Kidney (tissue), 22 donors: ENCODE measurements at places on chromosomes 16 and 17. TPM values are rescaled to one million over a fixed set of nuclear protein-coding genes. Genes with fewer than 3 reads are reported as not detected.

DNA sequence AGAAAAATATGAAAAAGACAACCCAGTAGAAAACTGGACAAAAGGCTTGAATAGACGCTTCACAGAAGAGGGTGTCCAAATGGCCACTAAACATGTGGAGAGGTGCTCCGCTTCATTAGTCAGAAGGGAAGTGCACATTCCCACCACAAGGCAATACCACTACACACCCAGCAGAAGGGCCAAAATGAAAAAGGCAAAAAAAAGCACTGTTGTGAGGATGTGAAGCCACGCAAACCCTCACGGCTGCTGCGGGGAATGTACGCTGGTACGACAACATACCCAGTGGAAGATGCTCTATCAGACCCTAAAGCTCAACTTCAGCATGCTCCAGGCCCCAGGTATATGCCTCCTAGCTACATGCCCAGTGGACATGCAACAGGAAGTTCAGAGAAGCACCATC lies 17.0 kb downstream of the PIK3R5 start:
- DNase-seq, result no peak

The CLEC19A gene
- total RNA-seq, result not detected

DNA sequence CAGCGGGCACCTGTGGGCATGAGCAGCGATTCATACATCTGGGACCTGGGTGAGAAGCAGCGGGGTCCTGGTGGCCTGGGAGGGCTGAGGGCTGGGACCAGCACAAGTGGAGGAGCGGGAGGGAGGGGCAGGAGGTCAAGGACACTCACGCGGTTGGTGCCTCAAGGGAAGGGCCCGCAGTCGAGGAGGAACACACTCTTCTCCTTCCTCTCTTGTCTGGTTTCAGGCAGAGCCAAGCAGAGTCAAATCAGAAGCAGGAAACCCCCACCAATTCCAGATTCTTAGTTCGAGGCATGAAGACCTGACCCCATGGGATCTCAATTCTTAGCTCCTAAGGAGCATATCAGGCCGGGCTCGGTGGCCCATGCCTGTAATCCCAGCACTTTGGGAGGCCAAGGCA lies 15.7 kb downstream of the DNAI2 start:
- no peak for DNase-seq

- peak; percentile 67 for DNase-seq
Measured at GRCh38 chr16:87202346-87202745, 114.8 kb downstream of the C16orf95 start.

GRCh38 chr16:56629531-56629930 lies 2.9 kb upstream of the MT1M start:
- no peak for DNase-seq

DNA sequence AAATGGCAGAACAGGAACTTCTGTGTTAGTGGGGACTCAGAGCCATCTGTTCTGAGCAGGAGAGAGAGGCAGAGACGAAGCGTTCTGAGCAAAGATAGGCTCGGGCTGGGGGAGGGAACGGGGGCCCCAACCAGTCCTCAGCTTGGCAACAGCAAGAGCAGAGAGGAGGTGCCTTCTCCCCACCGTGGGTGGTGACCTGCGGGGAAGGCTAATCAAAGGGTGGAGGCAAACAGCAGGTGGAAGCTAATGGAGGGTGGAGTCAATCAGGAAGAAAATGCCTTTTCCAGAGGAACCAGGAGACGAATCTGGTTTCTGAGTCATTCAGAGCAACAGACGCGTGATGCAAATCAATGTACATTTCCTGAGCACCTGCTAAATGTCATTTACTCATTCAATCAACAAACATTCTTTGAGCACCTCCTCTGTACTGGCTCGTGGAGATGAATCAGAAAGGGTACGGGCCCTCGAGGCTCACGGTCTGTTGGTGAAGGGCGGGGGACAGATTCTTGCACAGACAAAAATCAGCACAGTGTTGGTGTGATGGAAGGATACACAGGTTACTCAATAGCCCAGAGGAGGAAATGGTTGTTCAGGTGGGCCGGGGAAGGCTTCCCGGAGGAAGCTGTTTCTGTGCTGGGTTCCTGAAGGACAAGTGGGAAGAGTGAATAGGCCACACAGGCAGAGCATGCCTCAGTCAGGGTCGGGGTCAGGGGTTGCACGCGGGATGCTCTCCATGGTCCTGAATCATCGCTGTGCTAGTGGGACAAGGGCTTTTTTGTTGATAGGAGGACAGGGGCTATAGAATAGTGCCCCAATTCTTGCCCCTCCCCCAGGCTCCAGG lies 5.7 kb upstream of the SPNS2 start:
- DNase-seq, result peak; percentile 83

The OTOP2 gene
- total RNA-seq, result not detected

- DNase-seq, result no peak
Measured at GRCh38 chr17:52762794-52763167, 604.3 kb upstream of the CA10 start.

DNA sequence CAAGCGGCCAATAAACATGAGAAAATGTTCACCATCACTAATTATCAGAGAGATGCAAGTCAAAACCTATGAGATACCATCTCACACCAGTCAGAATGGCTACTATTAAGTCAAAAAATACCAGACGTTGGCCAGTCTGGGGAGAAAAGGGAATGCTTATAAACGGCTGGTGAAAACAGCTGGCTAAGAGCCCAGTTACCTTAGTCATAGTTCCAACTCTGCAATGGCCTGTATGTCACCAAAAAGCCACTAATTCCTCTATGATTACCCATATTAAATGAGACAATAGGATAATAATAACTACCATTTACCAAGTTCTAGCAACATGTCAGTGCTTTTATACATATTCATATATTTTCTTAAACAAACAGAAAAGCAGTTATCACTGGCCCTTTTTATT lies 42.9 kb upstream of the CDRT4 start:
- DNase-seq, result no peak

The CUEDC1 gene
- 52.3 TPM for total RNA-seq

The ADGRG1 gene
- 351 TPM for total RNA-seq

The TNFSF13 gene
- total RNA-seq, result 99.2 TPM

DNA sequence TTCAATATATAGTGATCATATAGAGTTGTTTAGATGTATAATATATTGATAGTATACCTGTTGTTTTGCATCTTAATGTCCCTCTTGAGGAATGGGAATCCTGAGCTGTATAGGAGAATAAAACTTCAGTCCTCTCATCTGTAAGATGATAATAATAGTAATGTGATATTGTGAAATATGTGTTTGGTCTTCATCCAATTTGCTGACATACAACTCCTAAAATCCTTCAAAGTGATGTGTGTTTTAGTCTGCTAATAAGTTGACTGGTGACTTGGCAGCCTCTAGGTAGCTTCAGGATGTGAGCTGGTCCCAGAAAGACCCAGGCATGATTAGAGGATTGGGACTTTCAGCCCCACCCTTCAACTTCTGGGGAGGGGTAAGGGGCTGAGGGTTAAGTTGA lies 22.8 kb upstream of the NFAT5 start:
- DNase-seq, result no peak

DNA sequence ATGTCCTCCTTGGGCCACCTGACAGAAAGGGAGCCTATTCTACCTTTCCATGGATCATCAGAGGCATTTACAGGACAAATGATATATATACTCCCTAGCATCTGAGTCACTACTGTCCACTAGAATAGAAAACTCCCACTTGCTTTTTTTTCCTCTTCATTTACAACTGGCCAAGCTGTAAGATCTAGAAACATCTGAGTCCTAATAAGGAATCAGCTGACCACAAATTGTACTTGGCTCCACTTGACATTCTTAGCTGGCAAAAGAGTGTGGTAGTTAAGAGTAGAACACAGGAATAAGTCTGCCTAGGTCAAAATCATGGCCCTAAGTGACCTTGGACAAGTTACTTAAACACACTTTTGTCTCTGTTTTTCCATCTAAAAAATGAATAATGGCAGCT lies 5.2 kb downstream of the RUSF1 start:
- no peak for DNase-seq

The TBC1D3L gene
- total RNA-seq, result 15.9 TPM

DNA sequence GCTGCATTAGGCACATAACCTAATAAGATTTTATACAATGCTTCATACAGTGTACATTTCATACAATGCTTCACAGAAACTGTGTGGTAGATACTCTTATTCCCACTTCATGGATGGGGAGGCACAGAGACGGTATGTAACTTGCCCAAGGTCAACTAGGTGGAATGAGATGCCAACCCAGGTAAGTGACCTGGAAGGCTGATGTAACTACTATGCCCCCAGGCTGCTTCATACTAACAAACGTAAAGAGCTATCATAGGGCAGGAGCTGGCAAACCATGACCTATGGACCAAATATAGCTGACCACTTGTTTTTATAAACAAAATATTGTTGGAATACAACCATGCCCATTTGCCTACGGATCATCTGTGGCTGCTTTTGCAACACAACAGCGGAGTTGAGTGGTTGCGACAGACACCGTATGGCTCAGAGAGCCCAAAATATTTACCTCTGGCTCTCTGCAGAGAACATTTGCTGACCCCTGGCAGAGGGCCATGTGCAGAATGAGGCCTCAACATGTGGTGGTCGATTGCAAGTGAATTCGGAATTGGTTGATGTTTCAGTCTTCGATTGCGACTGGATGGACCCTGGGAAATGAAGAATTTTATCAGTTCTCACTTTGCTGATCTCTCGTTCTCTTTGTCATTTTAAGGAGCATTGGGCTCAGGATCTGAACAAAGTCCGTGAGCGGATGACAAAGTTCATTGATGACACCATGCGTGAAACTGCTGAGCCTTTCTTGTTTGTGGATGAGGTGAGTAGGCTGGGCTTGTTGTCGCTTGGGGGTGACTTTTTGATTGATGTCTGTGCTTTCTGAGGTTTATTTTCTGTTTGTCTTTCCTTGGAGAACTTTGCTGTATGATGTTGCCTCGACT lies 109.7 kb downstream of the PLCG2 start:
- no peak for DNase-seq

DNA sequence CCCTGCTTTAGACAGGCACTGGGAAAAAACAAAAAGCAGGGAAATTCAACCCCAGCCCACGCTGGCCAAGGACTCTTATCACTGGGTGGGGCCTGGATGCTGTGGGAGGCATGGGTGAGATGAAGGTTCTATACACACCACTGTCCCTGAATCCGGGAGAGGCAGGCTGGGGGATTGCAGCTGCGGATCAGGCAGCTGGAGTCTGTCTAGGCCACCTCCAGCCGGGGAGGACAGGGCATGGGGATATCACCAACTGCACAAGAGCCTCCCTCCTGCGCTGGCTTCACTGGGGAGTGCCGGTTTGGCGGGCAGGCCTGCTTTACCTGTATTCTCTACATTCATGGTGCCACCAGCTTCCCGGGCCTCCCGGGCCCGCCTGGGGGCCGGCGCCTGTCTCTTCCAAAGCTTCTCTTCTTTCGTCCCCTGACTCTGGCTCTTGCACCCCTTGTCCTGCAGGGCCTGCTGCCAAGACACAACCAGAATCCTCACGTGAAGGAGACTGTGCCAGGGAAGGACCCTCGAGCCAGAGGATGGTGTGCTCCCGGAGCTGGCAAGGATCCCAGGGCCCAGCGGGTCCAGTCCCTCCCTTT lies 13.9 kb downstream of the KIFC3 start:
- DNase-seq, result no peak

The IRF8 gene
- 33.3 TPM for total RNA-seq

The KRT39 gene
- total RNA-seq, result not detected

The AHSP gene
- total RNA-seq, result not detected

The POLG2 gene
- total RNA-seq, result 18.4 TPM

DNA sequence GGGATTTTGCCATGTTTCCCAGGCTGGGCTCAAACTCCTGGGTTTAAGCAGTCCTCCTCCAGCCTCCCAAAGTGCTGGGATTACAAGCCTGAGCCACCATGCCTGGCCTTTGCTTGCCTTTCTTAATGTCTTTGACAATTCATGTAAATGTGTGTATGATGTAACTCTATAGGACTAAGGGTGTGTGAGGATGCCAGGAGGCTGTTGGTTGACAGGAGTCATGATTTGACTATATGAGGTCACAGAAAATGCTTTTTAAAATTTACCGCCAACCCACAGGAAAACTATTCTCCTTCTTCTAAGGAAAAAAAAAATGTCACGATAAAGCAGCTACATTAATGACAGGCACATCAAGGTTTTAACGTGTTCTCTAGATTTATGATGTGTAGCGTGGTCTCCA lies 118.8 kb downstream of the WWOX start:
- no peak for DNase-seq

The ASPA gene
- 5.1 TPM for total RNA-seq

The CHRNE gene
- 1.3 TPM for total RNA-seq

DNA sequence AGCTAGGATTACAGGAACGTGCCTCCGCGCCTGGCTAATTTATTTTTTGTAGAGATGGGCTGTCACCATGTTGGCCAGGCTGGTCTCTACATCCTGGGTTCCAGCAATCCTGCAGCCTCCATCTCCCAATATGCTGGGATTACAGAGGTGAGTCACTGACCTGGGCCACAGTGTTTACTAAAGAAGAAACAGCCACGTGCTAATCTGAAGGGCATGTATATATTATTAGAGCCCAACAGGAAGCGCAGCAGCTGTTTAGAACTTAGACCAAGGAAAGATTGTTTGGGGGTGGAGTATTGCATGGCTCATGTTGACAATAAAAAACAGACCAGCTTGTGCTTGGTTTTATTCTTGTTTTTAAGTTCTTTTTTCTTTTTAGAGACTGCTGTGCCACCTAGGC lies 60.2 kb downstream of the HAPSTR1 start:
- DNase-seq, result no peak

The IRX3 gene
- 37.9 TPM for total RNA-seq
